Keratinocyte (primary cell): ENCODE measurements at places on chromosomes 6 and 20. TPM values are rescaled to one million over a fixed set of nuclear protein-coding genes. Genes with fewer than 3 reads are reported as not detected.

- H3K27me3 ChIP-seq: no peaks in the 10 kb centered on the region
- H3K27ac ChIP-seq: no peak overlapping the region
- DNase-seq: no peak
- H3K36me3 ChIP-seq: peaks cover 22% of the 10 kb centered on the region
Measured at GRCh38 chr6:170313716-170314295, 7.2 kb downstream of the FAM120B start.

DNA sequence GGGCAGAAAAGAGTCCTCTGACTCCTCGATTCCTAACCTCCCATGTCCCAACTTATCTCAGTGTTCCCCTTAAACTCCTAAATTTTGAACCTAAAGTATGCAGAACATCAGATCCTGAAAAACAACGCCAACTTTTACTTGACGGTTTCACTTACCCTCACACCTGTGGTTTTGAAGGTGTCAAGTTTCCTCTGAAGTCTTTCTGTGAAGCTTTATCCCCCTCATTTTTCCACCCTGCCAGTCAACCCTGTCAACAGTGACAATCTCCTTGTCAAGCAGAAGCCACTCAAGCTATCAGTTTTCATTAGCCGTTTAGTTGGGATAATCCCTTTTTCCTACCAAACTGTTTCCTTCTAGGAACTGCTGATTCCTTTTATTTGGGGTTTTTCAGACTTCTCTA is 245.4 kb upstream of the PREP start:
- H3K36me3 ChIP-seq: no peaks in the 10 kb centered on the region
- H3K27ac ChIP-seq: no peak overlapping the region
- DNase-seq: no peak
- H3K4me3 ChIP-seq: no peak overlapping the region
- peaks cover 8% of the 10 kb centered on the region for H3K4me1 ChIP-seq

GRCh38 chr6:21616005-21616404 is 22.5 kb downstream of the SOX4 start:
- H3K36me3 ChIP-seq: no peaks in the 10 kb centered on the region
- H3K27me3 ChIP-seq: no peaks in the 10 kb centered on the region
- H3K27ac ChIP-seq: no peak overlapping the region
- no peak overlapping the region for H3K4me3 ChIP-seq
- no peaks in the 10 kb centered on the region for H3K4me1 ChIP-seq
- no peak for DNase-seq

GRCh38 chr20:20820104-20820503 is 107.7 kb upstream of the RALGAPA2 start:
- H3K36me3 ChIP-seq: no peaks in the 10 kb centered on the region
- no peaks in the 10 kb centered on the region for H3K4me1 ChIP-seq
- no peak overlapping the region for H3K27ac ChIP-seq

DNA sequence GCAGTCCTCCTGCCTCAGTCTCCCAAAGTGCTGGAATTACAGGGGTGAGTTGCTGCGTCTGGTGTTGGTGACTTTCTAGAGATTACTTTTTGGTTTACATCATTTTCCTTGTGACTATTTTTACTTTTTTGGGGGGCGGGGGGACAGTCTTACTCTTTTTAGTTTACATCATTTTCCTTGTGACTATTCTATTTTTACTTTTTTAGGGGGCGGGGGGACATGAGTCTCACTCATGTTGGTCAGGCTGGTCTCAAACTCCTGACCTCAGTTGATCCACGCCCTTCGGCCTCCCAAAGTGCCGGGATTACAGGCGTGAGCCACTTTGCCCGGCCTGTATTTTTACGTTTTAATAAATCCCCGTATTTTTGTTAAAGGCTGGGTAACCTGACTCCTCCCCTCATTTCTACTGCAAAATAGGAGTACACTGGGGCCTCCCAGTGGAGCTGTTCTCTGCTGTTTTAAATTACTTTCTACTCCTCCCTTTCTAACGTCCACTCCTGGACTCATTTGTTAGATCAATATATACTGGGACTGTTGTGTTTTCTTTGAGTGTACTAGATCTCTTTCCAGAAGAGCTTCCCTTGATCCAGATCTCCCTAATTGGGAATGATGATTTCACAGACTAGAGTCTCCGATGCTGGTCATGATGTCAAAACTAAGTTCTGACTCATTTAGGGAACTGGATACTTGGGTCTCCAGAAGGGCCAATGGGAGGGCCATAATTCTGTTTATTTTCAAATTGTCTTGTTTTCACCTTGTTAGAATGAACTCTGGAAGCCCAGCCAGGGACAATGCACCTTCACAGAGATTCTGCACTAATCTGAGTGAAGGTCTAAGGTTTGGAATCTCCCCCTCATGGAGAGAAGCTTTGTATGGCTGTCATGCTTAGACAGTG is 9.2 kb downstream of the HSPA1B start:
- peak overlapping the region; percentile 99 for H3K27ac ChIP-seq
- peaks cover 37% of the 10 kb centered on the region for H3K36me3 ChIP-seq
- H3K4me1 ChIP-seq: peaks cover 17% of the 10 kb centered on the region
- H3K27me3 ChIP-seq: no peaks in the 10 kb centered on the region
- DNase-seq: no peak

DNA sequence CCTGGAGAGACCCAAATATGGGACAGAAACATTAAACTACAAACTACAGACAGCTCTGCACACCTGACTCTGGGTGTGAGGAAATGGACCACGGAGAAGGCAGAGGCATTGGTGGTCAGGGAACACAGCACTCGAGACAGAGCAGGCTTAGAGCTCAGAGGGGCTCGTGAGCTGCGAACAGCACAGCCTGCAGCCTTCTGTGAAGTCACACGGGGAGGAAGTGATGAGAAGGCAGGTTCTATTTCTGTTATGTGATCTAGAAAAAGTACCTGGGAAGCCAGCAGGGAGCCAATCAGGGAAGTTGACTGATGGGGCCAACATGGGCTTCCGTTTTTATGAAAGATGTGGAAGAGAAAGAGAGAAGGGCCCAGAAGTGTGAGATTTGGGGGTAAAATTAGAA is 88.9 kb upstream of the SNAP25 start:
- no peaks in the 10 kb centered on the region for H3K36me3 ChIP-seq
- peaks cover 14% of the 10 kb centered on the region for H3K27me3 ChIP-seq
- H3K4me1 ChIP-seq: no peaks in the 10 kb centered on the region
- no peak overlapping the region for H3K27ac ChIP-seq
- DNase-seq: no peak

GRCh38 chr6:34472425-34472824 is 6.5 kb downstream of the PACSIN1 start:
- H3K36me3 ChIP-seq: no peaks in the 10 kb centered on the region
- H3K4me1 ChIP-seq: no peaks in the 10 kb centered on the region
- H3K4me3 ChIP-seq: no peak overlapping the region

- no peak overlapping the region for H3K27ac ChIP-seq
- peaks cover 9% of the 10 kb centered on the region for H3K4me1 ChIP-seq
- no peaks in the 10 kb centered on the region for H3K27me3 ChIP-seq
- H3K4me3 ChIP-seq: no peak overlapping the region
Measured at GRCh38 chr6:30981942-30982772, 1.4 kb upstream of the MUC21 start.

- no peaks in the 10 kb centered on the region for H3K4me1 ChIP-seq
- H3K4me3 ChIP-seq: no peak overlapping the region
Measured at GRCh38 chr6:89379281-89379680, 26.8 kb upstream of the UBE2J1 start.

GRCh38 chr6:157842212-157842611 is 19.2 kb downstream of the SNX9 start:
- H3K4me3 ChIP-seq: no peak overlapping the region
- peaks cover 77% of the 10 kb centered on the region for H3K4me1 ChIP-seq
- no peaks in the 10 kb centered on the region for H3K27me3 ChIP-seq

- H3K4me3 ChIP-seq: no peak overlapping the region
- H3K27me3 ChIP-seq: no peaks in the 10 kb centered on the region
- H3K4me1 ChIP-seq: no peaks in the 10 kb centered on the region
- H3K36me3 ChIP-seq: no peaks in the 10 kb centered on the region
- no peak for DNase-seq
Measured at GRCh38 chr6:81401970-81402690, 350.4 kb downstream of the TENT5A start.

GRCh38 chr20:2800521-2801285 is at the start of gene CPXM1:
TSS of gene CPXM1 (minus strand) at chr20:2800627. CDS start at chr20:2800572, 55 bp downstream.
- H3K27me3 ChIP-seq: peaks cover 84% of the 10 kb centered on the region
- no peak within 1 kb of the TSS for H3K4me3 ChIP-seq
- no peak within 1 kb of the TSS for H3K27ac ChIP-seq
- H3K4me1 ChIP-seq: peaks cover 2% of the 10 kb centered on the region

DNA sequence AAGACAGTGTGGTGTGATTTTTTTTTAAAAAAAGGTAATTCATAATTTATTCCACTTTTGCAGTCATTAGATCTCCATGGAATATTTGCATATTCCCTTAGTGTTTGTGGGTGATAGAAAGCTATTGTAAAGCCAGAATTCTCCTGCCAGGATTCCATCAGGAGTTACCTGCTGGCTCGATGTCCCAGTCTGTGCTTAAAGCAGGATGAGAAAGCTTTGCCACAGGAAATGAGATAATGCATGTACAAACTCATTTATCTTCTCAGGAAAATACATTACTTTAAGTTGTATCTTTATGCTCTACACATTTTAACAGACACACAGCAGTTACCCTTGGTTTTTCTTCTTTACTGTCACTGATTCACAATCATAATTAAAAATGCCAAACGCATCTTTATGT is 553.0 kb downstream of the CD109 start:
- H3K36me3 ChIP-seq: no peaks in the 10 kb centered on the region
- H3K4me3 ChIP-seq: no peak overlapping the region
- H3K27ac ChIP-seq: no peak overlapping the region
- DNase-seq: no peak
- peaks cover 20% of the 10 kb centered on the region for H3K4me1 ChIP-seq
- H3K27me3 ChIP-seq: no peaks in the 10 kb centered on the region

- H3K27me3 ChIP-seq: no peaks in the 10 kb centered on the region
- no peak overlapping the region for H3K4me3 ChIP-seq
- H3K4me1 ChIP-seq: peaks cover 19% of the 10 kb centered on the region
Measured at GRCh38 chr20:48187851-48188250, 402.6 kb upstream of the SULF2 start.

DNA sequence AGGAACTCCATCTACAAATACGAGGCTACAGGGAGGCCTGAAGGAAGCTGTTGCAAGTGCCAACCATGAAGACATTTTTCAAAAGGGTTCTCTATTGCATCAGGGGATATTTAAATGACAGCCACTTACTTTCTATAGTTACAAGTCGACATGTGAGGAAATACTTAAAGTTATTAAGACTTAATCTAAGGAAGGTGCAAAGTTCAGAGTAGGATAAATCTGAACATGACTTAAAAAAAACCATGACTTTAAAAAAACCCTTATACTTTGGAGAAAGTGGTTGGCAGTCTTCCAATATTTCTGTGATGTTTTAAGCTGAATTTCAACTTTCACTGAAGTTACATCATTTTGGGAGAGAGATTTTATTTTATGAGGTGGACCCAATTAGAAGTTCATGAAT is 56.3 kb upstream of the EMILIN3 start:
- H3K36me3 ChIP-seq: peaks cover 7% of the 10 kb centered on the region
- H3K27me3 ChIP-seq: no peaks in the 10 kb centered on the region
- no peak overlapping the region for H3K4me3 ChIP-seq
- no peak for DNase-seq
- peaks cover 2% of the 10 kb centered on the region for H3K4me1 ChIP-seq

- no peaks in the 10 kb centered on the region for H3K27me3 ChIP-seq
- no peaks in the 10 kb centered on the region for H3K36me3 ChIP-seq
- H3K4me3 ChIP-seq: no peak overlapping the region
- H3K27ac ChIP-seq: no peak overlapping the region
- DNase-seq: no peak
Measured at GRCh38 chr6:74182992-74183391, 487.0 kb downstream of the CD109 start.

DNA sequence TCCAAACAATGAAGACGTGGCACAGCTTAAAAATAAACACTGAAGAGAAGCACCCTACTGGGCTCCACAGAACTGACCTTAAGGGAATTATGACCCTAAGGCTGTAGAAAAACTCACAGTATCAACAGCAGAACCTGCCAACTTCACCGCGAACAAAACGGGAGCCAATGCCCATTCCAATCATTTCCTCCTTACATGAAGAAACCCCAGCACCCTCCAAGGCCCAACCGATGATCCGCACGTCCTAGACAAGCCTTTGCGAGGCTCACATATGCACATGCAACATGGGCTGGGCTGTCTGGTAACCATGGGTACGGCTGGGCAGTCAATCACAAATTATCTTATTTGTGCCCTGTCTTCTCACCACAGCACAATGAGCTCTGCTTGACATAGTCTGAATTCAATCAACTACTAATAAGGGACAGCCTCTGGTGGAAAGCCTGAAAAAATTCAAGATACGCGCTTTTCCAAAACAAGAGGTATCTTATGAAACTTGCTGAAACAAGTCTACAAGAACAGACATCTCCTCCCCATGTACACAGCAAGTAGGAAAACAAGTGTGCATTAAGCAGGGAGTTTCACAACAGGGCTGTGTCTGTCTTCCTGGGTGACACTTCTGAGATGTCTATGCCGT is 1.7 kb downstream of the DIDO1 start:
- H3K4me1 ChIP-seq: peaks cover 56% of the 10 kb centered on the region
- peaks cover 6% of the 10 kb centered on the region for H3K36me3 ChIP-seq
- no peaks in the 10 kb centered on the region for H3K27me3 ChIP-seq

- peaks cover 23% of the 10 kb centered on the region for H3K27me3 ChIP-seq
- no peak for DNase-seq
- no peaks in the 10 kb centered on the region for H3K36me3 ChIP-seq
- no peak overlapping the region for H3K4me3 ChIP-seq
Measured at GRCh38 chr20:2088891-2089290, 12.7 kb upstream of the STK35 start.

GRCh38 chr6:135331002-135331401 is 149.9 kb downstream of the MYB start:
- H3K4me1 ChIP-seq: no peaks in the 10 kb centered on the region
- DNase-seq: no peak
- no peaks in the 10 kb centered on the region for H3K36me3 ChIP-seq
- H3K27ac ChIP-seq: no peak overlapping the region

HAO1 gene
- polyA plus RNA-seq: not detected in 3 replicates

GHRH gene
- polyA plus RNA-seq: not detected in 3 replicates

MROH8 gene
- polyA plus RNA-seq: 0.39 to 0.73 TPM (median 0.46 TPM) in 3 replicates

CTAGE9 gene
- polyA plus RNA-seq: not detected in 3 replicates

ADIG gene
- not detected in 3 replicates for polyA plus RNA-seq

MAP3K7 gene
- 31.4 to 43.5 TPM (median 34.0 TPM) in 3 replicates for polyA plus RNA-seq

SLC17A1 gene
- polyA plus RNA-seq: not detected in 3 replicates

SULF2 gene
- 52.2 to 93.9 TPM (median 64.4 TPM) in 3 replicates for polyA plus RNA-seq

DLL1 gene
- 6.5 to 14.2 TPM (median 8.2 TPM) in 3 replicates for polyA plus RNA-seq

FRK gene
- 1.9 to 2.4 TPM (median 2.4 TPM) in 3 replicates for polyA plus RNA-seq

SLC32A1 gene
- polyA plus RNA-seq: not detected in 3 replicates

ZNF831 gene
- not detected in 3 replicates for polyA plus RNA-seq
